ENCODE measurements at places on chromosomes 11 and 22.
A peak's percentile ranks its signal among the peaks of the same experiment; 100 is the strongest.

DNA sequence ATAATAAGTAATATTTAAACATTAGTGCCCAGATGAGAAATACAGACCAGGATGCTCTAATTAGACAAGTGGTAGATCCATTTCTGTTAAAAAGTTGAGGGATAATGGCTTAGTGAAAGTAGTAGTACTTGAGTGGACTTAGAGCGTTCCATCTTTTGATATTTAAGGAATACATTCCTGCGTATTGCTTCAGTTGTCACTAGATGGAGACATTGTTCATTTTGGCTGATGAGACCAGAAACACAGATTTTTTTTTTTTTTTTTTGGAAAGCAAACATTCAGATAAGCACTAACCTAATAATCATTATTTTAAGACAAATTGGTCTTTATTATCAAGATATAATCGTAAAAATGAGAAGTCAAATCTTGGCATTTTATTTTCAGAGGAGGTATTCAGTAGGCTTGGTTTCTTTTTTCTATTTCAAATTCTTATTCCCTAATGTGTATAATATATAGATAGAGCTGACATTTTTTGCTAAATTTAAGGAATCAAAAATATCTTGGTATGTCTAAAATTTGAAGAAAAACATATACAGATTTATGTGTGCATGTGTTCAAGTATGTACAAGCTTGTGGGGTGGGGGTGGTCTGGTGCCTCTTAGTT lies 92.9 kb downstream of the DYNC2H1 start:
- no peak for DNase-seq

DNA sequence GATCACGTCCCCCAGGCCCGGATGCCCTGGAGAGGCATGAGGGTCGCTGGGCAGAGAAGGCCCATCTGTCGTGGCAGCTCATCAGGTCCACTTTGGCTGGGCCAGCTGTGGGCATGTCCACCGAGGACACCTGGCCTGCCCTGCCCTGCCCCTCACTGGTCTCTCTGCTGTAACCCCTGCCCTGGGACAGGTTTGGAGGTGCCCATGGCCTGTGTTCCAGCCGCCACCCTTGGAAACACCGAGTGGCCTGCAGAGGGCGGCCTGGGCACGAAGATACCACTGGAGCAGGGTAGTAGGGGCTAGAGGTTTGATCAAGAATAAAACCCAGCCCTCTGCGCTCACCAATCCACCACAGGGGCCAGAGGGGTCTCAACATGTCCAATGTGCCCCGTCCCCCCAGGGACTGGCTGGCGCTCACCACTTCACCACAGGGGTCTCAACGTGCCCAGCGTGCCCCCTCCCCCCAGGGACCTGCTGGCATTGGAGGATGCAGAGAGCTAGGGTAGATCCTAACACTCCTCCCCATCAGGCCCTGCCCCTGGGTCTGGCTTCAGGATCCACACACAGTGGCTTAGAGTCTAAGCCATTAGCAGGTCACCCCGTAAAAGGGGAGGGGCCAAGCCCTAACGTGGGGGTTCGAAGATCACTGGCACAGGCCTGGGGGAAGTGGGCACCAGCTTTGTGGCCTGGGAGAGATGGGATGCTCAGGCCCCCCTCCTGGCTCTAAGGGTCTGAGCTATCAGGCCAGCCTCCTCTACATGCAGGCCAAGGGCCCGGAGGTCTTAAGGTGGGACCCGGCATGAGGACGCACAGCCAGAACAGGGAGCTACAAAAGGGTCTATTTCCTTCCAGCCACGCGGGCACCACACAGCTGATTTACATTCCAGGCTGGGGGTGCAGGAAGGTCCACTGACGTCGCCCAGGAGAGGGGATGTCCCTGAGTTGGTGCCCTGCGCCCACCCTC lies 1.3 kb upstream of the HDAC10 start:
- peak; percentile 80 for DNase-seq

GRCh38 chr11:113773092-113773415 lies 438 bp downstream of the ZW10 start:
- peak; percentile 51 for DNase-seq

DNA sequence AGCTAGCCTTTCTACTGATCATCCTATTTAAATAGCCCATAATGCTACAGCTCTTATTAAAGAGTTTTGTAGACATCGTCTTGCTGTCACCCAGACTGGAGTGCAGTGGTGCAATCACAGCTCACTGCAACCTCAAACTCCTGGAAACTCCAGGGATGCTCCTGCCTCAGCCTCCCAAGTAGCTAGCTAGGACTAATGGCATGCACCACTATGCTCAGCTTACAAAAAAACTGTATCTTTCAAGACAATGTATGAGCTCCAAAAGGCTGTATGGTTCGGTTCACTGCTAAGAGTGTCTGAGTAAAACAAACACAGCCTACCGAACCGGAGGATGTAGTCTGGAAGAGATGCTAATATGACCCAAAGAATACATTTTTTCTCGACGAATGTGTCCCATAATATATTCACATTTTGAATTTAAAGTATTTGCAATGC lies 2.6 kb downstream of the TAF1D start:
- DNase-seq, result no peak

- peak; percentile 97 for DNase-seq
These were observed at the start of gene SNX32 for GRCh38 chr11:65833297-65834030. TSS of gene SNX32 (plus strand) at chr11:65833963. CDS start at chr11:65834066, 103 bp downstream.

DNA sequence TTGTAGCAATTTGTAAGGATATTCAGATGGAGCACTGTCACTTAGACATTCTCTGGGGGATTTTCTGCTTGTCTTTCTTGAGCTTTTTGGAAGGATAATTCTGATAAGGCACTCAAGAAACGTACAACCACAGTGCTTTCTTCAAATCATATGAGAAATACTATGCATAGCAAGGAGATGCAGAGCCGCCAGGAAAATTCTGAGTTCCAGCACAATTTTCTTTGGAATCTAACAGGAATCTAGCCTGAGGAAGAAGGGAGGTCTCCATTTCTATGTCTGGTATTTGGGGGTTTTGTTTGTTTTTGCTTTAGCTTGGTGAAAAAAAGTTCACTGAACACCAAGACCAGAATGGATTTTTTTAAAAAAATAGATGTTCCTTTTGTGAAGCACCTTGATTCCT lies 9.9 kb downstream of the PRSS23 start:
- no peak for DNase-seq

GRCh38 chr22:24965822-24966626 lies 13.5 kb downstream of the KIAA1671 start:
- DNase-seq, result peak; percentile 55

DNA sequence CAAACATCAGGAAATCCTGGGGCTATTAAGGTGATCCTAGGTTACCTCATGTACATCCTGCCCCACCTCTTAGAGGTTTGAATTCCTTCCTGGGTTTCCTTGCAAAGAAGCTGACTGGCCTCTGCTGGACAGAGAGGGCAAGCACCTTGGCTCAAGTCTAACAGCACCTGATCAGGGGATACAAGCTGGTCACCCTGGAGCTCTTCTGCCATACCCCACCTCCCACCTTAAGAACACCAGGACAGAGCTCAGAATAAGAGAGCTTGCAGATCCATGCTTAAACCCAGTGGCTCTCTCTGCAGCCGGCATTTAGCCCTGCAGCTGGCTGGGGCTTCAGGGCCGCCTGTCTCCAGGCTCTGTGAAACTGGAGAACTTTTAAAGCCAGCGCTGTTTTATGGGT lies 386.6 kb upstream of the NARS2 start:
- DNase-seq, result peak; percentile 48

DNA sequence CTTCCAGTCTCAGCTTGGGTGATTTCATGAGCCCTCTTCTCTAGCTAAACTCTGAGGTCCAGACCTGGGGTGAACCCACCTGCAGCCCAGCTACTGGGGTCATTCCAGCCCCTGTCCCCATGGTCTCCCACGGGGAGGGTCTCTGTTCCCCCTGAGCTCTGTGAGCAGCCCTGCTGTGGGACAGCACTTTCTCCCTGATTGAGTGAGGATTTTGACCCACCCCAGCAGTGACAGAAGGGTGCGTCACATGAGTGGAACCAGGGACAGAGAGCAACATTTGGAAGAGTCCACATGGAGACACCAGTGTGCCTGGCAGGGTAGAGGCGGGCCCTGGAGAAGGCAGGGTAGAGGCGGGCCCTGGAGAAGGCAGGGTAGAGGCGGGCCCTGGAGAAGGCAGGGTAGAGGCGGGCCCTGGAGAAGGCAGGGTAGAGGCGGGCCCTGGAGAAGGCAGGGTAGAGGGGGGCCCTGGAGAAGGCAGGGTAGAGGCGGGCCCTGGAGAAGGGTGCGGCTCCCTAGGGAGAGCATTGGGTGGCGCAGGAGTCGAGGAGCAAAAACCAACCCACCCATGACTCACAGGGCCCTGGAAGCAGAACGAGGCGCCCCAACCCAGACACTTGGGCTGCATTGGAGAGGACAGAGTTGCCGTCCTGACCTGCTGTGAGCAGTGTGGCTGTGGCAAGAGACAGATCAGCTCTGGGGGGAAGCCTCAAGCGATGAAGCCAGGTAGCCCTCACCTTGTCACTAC lies 227.7 kb upstream of the B3GAT1 start:
- DNase-seq, result no peak

- peak; percentile 83 for DNase-seq
These were observed 41.0 kb upstream of the APLNR start for GRCh38 chr11:57277845-57278720.

GRCh38 chr11:46291441-46292150 lies 14.1 kb downstream of the CREB3L1 start:
- DNase-seq, result peak; percentile 63

DNA sequence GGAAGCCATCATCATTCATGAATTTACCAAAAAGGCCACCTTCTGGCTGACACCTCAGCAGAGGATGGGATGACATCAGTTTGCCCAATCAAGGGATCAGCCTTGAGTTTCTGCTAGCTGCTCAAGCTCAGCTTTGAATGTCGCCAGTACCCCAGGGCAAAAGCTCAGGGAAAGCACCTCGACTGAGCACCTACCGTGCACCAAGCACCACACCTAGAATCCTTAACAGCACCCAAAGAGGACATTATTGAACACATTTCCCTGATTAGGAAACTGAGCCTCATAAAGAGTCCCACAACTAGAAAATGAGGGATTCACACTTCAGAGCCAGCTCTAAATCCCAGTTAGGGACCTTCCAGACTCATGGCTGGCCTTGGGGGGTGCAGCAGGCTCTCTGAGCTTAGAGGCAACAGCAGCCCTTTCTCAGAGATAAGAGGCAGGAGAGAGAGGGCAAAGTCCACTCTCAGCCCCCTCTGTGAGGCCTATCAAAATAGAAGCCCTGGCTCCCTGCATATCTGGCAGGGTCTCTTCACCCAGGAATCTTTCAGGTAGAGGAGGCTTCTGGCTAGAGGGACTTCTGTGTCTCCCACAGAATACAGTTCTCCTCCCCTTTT lies 13.4 kb upstream of the DAGLA start:
- DNase-seq, result no peak

GRCh38 chr11:131685906-131686305 lies 315.5 kb downstream of the NTM start:
- no peak for DNase-seq

All from testis (tissue), 5 donors.